ENCODE measurements at places on chromosomes 7 and 10. TPM values are rescaled to one million over a fixed set of nuclear protein-coding genes. Genes with fewer than 3 reads are reported as not detected.

AMZ1 gene
- total RNA-seq = 0.50 TPM

ZNF107 gene
- total RNA-seq = 2.2 TPM

CPED1 gene
- total RNA-seq = 64.8 TPM

NANOS1 gene
- total RNA-seq = 1.5 TPM

CHAT gene
- not detected for total RNA-seq

LOXL4 gene
- 138 TPM for total RNA-seq

FAM170B gene
- not detected for total RNA-seq

OR2A12 gene
- total RNA-seq = not detected

CHN2 gene
- total RNA-seq = not detected

DLG5 gene
- total RNA-seq = 59.4 TPM

PIK3AP1 gene
- not detected for total RNA-seq

ZNF3 gene
- total RNA-seq = 23.4 TPM

CRYGN gene
- not detected for total RNA-seq

SNX8 gene
- 34.8 TPM for total RNA-seq

ERCC6 gene
- 90.2 TPM for total RNA-seq

ANKRD61 gene
- 0.13 TPM for total RNA-seq

CYP3A5 gene
- total RNA-seq = not detected

MYO1G gene
- total RNA-seq = 0.07 TPM

GNAT3 gene
- total RNA-seq = not detected

DLX6 gene
- 0.23 TPM for total RNA-seq

AIMP2 gene
- total RNA-seq = 36.1 TPM

OPN1SW gene
- total RNA-seq = not detected

CYP2C19 gene
- total RNA-seq = not detected

PAPOLB gene
- total RNA-seq = 0.07 TPM

KNDC1 gene
- total RNA-seq = 0.86 TPM

GGCT gene
- total RNA-seq = 17.7 TPM

IDE gene
- total RNA-seq = 27.0 TPM

SPAM1 gene
- not detected for total RNA-seq

KCND2 gene
- 4.9 TPM for total RNA-seq

TCERG1L gene
- total RNA-seq = not detected

WEE2 gene
- total RNA-seq = not detected

SPDYE17 gene
- total RNA-seq = not detected

CDC14C gene
- not detected for total RNA-seq

CCSER2 gene
- 30.2 TPM for total RNA-seq

TMEM139 gene
- total RNA-seq = 0.23 TPM

HECW1 gene
- total RNA-seq = 0.26 TPM

LRRN3 gene
- total RNA-seq = 7.4 TPM

NPTX2 gene
- total RNA-seq = 3.3 TPM

PNLIPRP1 gene
- not detected for total RNA-seq

MRC1 gene
- total RNA-seq = under 0.01 TPM

HOXA3 gene
- 4.4 TPM for total RNA-seq

UFSP1 gene
- total RNA-seq = 4.0 TPM

LIPF gene
- not detected for total RNA-seq

IL6 gene
- 62.2 TPM for total RNA-seq

SLC13A4 gene
- 0.30 TPM for total RNA-seq

CFAP70 gene
- total RNA-seq = 1.2 TPM

SBDS gene
- total RNA-seq = 89.3 TPM

NKX2-3 gene
- not detected for total RNA-seq

CUZD1 gene
- total RNA-seq = 0.52 TPM

CDHR1 gene
- under 0.01 TPM for total RNA-seq

SOSTDC1 gene
- total RNA-seq = not detected

COL13A1 gene
- 38.9 TPM for total RNA-seq

PPP1R3C gene
- 201 TPM for total RNA-seq

C1QL3 gene
- not detected for total RNA-seq

LBX1 gene
- total RNA-seq = not detected

All from smooth muscle cell of the pulmonary artery (primary cell).